ENCODE measurements at places on chromosomes 2 and 18.

GRCh38 chr2:240299710-240300068 lies 135.8 kb upstream of the GPC1 start:
- no peak for DNase-seq

GRCh38 chr2:61928826-61929461 lies 23.5 kb downstream of the COMMD1 start:
- DNase-seq, result no peak

- DNase-seq, result no peak
Measured at GRCh38 chr2:205495819-205496218, 186.5 kb upstream of the NRP2 start.

- DNase-seq, result no peak
Measured at GRCh38 chr2:23757686-23758433, 169.1 kb downstream of the ATAD2B start.

- DNase-seq, result no peak
Measured at GRCh38 chr18:24785019-24785418, 324.6 kb downstream of the HRH4 start.

GRCh38 chr2:45085487-45085886 lies 76.2 kb upstream of the SIX2 start:
- DNase-seq, result no peak

- DNase-seq, result no peak
Measured at GRCh38 chr18:4250141-4250540, 205.0 kb downstream of the DLGAP1 start.

GRCh38 chr2:165435611-165436010 lies 33.9 kb upstream of the CSRNP3 start:
- no peak for DNase-seq

- no peak for DNase-seq
Measured at GRCh38 chr18:73214970-73215369, 347.2 kb upstream of the NETO1 start.

GRCh38 chr2:207107551-207107950 lies 58.2 kb downstream of the KLF7 start:
- no peak for DNase-seq

- no peak for DNase-seq
Measured at GRCh38 chr2:158953926-158954763, 14.3 kb upstream of the TANC1 start.

GRCh38 chr2:43345391-43345813 lies 119.0 kb upstream of the ZFP36L2 start:
- no peak for DNase-seq

DNA sequence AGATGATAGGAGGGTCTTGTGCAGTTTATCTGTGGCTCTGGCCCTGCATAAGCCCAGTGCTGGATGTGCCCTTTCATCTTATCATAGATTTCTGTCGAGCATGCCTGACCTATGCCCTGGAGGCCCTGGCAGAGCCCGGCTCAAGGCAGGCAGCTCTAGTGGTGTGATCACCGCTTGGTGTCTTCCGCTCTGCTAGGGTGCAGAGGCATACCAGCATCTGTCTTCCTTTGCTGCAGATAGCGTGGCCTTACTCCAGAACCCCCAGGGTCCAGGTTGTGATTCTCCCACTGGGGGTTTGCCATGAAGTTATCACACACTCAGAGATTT lies 13.7 kb upstream of the TRAF3IP1 start:
- no peak for DNase-seq

GRCh38 chr2:207064128-207064690 lies 101.5 kb downstream of the KLF7 start:
- no peak for DNase-seq

- no peak for DNase-seq
Measured at GRCh38 chr2:113831161-113831560, 58.7 kb upstream of the ACTR3 start.

- DNase-seq, result no peak
Measured at GRCh38 chr18:79948719-79949411, 2.6 kb downstream of the SLC66A2 start.

GRCh38 chr2:120520929-120521912 lies 175.3 kb downstream of the INHBB start:
- no peak for DNase-seq

DNA sequence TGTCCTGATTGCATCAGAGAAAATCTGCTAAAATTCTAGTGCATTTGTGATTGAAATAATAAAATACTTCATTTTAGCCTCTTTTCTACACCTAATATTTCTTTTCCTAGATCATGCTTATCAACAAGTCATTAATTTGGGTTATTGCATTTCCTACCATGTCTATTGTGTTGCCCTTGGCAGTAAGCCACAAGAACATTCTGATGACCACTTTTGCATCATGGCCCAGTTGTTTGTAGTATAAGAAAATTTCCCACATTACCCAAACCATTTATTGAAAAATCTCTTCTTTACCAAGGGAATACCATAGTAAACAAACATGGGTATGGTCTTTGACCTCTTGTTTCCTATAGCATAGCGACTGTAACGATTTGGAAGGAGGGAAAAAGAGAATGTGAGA lies 76.3 kb downstream of the R3HDM1 start:
- DNase-seq, result no peak

GRCh38 chr2:170717991-170718589 lies 3.0 kb downstream of the SP5 start:
- DNase-seq, result no peak

DNA sequence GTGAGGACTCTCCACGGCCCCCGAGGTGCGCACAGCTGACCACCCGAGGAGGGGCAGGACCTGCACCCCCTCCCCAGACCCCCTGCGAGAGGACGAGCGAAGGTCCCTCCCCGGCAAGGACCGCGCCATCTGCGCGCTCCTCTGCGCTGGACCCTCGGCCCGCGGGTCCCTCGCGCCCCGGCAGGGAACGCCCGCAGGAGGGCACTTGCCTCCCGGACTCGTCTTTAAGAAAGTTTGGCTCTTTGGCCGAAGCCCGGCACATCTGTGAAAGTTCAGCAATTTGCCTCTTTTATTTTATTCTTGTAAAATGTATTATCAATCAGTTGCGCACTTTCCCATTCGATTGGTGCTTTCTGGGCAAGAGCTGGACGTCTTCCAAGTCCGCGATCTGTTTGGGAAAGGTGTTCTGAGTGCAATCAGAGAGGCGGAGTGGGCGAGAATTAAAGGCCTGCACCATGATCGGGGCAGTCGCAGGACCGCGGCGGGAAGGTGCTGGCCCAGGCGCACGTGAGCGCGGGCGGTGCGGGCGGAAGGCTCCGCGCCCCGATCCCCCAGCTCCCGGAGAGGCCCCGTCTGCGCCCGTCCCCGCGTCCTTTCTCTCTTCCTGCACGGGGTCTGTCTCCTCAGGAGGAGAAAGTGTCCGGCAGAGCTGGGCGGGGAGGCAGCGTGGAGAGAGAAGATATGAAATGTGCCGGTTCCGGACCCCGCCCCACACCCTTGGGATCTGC lies 1.6 kb upstream of the ALKAL2 start:
- no peak for DNase-seq

DNA sequence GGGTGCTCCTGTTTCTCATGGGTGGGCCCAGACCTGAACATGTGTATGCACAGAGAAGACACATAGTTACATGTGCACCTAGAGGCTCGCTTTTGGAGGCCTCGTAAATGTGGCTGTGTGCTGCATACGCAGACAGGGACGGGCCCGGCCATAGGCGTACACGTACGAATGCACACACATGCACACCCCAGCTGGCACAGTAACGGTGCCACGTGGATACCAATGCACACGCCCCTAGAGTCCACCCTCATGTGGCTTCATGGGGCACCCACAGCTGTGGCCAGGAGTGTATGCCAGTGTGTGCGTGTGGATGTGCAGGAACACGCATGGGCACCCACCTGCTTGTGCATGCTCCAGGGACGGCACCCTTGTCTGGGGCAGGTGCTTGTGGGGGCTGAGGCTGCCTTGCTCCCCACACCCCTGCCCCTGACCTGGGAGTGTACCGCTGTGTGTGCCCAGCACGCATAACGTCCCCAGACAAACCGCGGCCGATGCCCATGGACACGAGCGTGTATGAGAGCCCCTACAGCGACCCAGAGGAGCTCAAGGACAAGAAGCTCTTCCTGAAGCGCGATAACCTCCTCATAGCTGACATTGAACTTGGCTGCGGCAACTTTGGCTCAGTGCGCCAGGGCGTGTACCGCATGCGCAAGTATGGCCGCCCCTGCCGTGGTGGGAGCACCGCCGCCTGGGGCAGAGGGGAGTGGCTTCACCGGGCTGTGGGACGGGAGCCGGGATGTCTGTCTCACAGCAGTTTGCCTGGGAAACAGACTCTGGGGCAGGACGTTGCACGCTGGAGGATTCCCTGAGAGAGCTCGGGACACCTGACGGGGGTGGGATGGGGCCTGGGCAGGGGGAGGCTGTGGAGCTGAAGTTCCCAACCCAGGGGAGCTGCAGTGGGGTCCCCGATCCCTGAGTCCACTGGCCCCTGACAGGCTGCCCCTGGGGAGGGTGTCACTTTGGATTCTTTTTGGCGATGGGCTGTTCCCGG lies 21.0 kb downstream of the ZAP70 start:
- DNase-seq, result no peak

- DNase-seq, result no peak
Measured at GRCh38 chr2:9247177-9247576, 40.6 kb downstream of the ASAP2 start.

GRCh38 chr2:235627682-235628081 lies 133.8 kb downstream of the AGAP1 start:
- no peak for DNase-seq
